ENCODE measurements at places on chromosomes 1 and 21.

DNA sequence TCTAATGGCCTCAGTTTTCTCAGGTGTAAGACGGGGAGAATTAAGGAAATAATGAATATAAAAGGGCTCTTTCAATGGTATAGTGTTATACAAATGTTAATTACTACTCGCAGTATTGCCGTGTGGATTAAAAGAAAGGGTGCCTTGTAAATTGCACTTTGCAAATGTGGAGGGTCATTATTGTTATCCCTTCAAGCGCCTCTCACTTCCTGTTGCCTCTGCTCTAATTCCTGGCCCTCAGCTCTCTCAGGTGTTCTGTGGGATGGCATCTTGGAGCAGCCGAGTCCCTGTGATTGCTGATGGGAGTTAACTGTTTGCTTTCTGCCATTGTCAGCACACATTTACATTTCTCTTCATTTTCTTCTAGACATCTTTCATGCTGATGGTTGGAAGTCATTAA, 7.1 kb upstream of the S100A11 start:
- no peak for DNase-seq

DNA sequence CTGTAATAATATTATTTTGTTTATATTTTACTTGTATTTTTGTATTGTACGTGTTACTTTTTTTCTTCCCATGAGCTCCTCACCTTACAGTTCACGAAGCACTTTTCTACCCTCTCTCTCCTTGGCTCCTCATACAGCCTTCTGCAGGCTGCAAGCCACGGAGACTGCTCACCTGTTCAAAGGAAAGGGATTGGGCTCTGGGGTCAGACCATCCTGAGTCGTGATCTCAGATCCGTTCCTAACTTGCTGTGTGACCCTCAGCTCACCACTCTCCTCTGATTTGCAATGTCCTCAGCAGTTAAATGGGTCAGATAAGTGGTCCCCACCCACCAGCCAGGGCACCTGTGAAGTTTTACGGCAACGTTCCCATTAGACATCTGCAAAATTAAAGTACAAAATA, 54.1 kb downstream of the VWA5B1 start:
- DNase-seq: no peak

DNA sequence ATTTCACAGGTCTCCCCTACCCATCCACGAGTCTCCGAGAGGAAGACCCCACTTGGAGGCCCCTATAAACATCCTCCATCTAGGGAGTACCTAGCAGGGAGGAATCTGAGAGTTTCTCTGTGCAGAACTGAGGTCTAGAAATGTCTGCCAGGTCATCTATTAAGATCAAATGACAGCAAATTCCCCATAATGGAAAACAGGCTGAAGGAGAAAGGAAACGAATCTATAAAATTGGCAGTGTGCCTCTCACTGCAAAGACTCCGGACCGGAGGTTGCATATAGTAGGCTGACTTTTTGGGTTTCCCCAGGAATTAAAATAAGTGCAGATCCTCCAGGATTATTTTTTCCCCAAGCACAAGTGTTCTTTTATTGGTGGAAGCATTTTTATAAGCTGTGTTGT, 57.7 kb downstream of the NMNAT2 start:
- no peak for DNase-seq

DNA sequence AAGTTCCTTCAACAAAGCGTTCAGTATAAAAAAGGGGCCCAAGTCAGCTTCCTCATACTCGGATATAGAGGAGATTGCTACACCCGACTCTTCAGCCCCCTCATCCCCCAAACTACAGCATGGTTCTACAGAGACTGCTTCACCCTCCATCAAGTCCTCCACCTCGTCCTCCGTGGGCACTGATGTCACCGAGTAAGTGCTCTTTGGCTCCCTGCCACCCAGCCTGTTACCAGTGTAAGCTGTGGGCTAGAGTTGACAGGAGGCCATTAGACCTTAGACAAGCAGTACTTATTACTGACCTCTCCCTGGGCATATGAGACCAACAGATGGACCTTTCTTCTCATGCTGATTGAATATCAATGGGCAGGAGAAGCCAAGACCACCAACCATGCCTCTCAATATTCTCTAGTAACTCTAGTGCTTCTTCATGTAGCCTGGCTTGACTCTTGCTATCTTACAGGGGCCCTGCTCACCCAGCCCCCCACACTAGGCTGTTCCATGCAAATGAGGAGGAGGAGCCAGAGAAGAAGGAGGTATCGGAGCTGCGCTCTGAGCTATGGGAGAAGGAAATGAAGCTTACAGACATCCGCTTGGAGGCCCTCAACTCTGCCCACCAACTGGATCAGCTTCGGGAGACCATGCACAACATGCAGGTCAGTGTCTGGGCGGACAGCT, 20.9 kb upstream of the IPO9 start:
- DNase-seq: no peak

DNA sequence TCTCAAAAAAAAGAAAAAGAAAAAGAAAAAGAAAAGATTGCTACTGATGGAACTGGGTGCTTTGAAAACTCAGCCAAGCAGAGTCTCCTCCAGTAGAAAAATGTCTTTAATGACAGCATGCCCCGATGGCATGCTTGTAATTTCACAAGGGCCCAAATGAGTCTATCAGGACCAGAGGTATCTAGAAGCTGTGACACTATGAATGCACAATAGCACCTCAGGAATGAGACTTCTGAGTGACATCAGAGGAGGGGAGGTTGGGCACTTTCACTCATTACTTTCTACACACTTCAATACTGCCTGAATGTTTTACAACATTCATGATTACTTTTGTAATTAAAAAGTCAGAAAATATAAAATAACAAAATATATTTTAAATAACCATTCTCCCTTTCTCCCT, 15.1 kb upstream of the CD58 start:
- no peak for DNase-seq

- no peak for DNase-seq
These were observed 272.4 kb downstream of the TPR start for GRCh38 chr1:186102547-186103148.

- DNase-seq: no peak
These were observed 68.8 kb upstream of the ST6GALNAC3 start for GRCh38 chr1:76005765-76006164.

GRCh38 chr1:159088050-159088449, 11.5 kb upstream of the AIM2 start:
- DNase-seq: no peak

DNA sequence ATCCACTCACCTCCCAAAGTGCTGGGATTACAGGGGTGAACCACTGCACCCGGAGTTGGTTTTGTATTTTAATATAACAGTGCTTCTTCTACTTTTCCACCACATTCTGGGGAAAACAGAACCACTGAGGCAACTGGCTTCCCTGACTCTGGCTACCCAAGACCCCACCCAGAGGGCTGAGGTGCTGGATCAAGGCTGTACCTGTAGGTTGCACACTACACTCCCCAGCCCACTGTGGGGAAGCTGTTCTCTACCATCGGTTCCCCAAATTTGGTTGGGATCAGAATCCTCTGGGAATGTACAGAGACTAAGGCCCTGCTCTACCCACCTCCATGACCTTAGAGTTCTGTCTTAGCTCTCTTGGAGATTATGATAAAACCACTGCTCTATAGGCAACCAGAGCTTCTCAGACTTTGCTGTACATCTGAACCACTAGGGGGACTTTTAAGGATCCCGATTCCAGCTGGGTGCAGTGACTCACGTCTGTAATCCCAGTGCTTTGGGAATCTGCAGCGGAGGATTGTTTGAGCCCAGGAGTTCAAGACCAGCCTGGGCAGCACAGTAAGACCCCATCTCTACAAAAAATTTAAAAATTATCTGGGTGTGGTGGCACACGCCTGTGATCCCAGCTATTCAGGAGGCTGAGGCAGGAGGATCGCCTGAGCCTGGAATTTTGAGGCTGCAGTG, 51.6 kb downstream of the GNG4 start:
- no peak for DNase-seq

DNA sequence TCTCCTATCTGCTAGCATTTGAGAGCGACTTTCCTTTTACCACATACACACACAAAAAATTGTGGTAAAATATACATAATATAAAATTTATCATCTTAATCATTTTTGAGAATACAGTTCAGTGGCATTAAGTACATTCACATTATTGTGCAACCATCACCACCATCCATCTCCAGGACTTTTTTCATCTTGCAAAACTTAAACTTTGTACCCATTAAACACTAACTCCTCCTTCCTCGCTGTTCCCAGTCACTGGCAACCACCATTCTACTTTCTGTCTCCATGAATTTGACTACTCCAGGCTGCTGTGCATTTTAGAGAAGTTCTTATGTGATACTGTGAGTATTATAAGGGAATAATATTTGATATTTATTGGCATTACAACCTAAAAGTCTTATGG, 181.3 kb downstream of the C1orf21 start:
- no peak for DNase-seq

DNA sequence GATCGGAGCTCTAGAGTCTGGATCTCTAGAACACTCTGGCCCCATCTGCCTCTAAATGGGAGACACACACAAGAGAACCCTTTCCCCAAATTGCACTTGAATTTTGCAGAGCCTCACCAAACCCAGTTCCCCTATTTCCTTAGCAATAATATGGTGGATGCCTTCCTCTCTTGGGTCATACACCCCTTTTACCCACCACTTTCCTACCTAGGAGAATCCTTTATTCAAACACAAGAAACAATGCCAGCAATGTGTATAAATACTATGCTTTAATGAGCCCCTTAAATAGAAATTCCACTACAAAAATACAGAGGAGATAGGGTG, 760 bp upstream of the SF3B4 start:
- DNase-seq: no peak

- peak; percentile 49 for DNase-seq
These were observed 87.2 kb downstream of the MRPL37 start for GRCh38 chr1:54287176-54287650.

DNA sequence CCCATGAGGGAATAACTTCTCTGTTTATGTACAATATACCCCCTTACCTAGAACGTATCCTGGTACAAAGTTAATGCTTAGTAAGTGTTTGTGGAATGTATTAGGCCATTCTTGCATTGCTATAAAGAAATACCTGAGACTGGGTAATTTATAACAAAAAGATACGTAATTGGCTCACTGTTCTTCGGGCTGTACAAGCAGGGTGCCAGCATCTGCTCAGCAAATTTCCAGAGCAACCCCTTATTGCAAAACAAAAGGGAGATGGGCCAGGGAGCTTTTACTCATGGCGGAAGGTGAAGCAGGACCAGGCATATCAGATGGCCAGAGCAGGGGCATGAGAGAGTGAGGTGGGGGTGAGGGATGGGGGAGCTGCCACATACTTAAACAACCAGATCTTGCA, 123.4 kb upstream of the C8B start:
- DNase-seq: no peak

GRCh38 chr1:172966844-172967540, 83.7 kb downstream of the TNFSF18 start:
- no peak for DNase-seq

GRCh38 chr1:183569141-183569540, 21.1 kb downstream of the NCF2 start:
- no peak for DNase-seq

DNA sequence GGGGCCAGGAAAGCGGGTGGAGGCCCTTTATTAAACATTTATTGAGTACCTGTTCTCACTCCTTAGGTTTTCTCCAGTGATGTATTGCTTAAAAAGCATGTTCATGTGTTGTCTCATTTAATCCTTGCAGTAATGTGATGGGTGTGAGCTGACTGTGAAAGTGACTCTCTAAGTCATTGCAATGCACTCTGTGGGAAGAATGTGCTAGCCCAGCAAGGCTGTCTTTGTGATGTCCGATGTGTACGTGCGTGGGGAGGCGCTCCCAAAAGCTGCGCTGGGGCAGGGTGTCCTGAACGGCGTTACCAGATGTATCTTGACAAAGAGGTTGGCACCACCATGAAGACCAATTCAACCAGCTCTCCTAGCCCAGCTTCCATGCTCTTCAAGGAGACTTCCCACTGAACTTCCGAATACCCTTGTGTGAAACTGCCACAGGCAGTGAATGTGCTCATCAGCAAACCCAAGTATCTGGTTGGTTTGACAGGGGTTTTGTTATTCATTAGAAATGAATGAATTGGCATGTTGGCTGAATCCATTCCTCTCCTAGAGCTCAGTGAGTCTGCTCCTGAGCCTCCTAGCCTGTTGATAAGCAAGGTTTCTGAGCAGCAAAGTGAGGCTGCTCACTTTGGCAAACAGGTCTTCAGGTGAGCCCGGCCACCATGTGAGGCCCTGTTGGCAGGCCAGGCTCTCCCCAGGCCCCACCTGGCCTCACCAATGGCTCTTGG, 28.0 kb downstream of the NUAK2 start:
- no peak for DNase-seq

- DNase-seq: no peak
These were observed 100.7 kb downstream of the COLGALT2 start for GRCh38 chr1:183936791-183937190.

- no peak for DNase-seq
These were observed 148.1 kb downstream of the SPATA46 start for GRCh38 chr1:162228586-162228985.

DNA sequence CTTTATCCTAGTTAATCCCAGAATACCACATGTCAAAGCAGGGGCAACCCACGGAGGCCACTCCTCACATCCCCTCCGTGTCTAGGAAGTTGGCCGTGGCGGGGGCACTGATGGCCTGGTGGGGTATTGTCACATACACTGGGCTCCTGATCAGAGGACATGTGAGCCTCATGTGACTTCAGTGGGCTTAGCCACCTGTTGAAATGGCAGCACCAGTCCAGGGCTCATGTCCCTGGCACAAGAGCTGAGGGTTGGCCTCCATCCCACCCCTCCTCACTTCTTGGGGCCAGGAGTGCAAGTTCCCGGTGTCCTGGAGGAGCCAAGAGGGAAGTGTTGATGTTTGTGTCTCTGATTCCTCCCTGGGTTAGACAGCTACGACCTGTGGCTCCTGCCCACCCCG, 313.4 kb downstream of the CAMTA1 start:
- no peak for DNase-seq

DNA sequence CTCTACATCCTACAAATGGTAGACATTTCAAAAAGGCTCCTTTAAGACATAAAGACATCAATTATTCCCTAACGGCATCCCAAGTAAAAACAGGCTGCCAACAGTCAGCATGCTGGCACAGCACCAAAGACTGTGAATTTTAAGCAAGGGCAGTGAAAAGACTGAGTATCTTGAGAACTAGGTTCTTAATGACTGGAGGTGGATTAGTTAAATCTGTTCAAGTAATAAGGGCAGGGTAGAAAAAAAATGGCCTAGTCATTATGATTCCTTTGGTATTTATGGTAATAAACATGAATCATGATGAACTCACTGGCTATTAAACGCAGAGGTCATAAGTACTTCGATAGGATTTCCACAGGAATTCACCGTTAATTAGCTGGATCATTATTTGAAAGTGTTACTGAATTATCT, 75.2 kb downstream of the KIFAP3 start:
- no peak for DNase-seq

DNA sequence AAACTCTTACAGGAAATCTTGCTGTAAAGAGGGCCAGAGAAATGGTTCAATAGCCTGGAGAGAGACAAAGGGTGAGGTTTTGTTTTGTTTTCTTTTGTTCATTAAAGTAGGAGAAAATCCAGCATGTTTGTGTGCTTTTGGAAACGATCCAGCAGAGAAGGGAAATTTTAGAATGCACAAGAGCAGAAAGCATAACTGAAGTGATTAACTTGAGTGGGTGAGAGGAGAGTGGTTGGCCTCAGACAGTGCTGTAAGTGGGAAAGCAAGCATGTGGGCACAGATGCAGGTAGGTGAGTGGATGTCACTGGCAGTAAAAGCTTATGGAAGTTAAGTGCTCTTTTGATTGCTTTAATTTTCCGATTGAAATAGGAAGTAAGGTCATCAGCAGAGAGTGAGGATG, 50.2 kb downstream of the EEIG2 start:
- no peak for DNase-seq

All from activated naive CD4-positive, alpha-beta T cell (primary cell).